ENCODE measurements at places on chromosomes 7 and 10.

DNA sequence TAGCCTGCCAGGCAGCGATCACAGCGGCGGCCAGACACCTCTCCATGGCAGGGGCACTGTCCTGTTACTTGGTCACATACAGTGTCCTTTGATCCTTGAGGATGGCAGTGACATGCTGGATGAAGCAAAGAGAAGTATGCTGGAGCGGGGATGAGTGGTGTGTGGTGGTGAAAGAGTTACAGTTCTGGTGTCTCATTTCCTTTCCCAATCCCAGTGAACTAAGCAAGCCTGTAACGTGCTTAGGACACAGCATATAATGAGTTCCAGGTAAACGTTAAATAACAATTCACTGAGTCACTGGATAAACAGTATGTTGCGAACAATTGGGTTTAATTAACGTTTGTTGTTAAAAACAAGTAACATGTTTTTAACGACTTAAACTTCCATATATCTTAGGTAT lies 63.5 kb upstream of the LAMB1 start:
- no peak for DNase-seq

GRCh38 chr10:52020702-52021101 lies 293.4 kb upstream of the DKK1 start:
- no peak for DNase-seq

DNA sequence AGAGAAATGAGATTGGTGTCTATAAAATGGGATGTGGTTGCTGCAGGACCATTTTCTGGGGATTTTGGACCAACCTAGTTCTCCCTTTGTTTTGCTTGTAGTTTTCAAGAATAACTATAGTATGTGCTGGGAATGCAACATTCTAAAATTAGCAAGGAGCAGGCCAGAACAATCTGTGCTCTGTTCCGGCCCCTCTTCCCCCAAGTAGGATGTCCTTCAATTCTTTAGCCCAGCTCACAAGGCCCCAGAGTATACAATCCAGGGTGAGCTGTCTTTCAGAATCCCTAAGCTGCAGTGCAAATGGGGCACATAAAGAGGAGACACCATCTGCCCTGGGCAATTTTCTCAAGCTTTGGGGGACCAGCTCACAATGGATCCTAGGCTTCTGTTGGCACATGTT lies 809.1 kb downstream of the TNS3 start:
- DNase-seq, result no peak

DNA sequence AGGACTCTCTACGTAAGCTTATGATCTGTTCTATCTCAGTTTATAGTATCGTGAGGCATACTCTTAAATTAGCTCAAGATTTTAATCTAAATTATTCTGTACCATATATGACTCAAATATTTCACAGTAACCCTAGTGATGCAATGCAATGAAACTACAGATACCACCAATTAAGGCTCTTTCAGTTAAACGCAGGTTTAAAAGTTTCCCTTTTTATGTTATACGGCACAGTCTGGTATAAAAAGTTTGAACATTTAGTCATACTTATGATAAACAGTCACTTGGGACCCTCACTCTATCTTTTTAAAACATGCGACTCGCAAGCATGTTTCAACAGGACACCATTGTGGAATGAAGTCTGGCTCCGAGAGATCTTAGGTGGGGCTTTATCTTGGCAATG lies 107.2 kb downstream of the CDK6 start:
- DNase-seq, result no peak

DNA sequence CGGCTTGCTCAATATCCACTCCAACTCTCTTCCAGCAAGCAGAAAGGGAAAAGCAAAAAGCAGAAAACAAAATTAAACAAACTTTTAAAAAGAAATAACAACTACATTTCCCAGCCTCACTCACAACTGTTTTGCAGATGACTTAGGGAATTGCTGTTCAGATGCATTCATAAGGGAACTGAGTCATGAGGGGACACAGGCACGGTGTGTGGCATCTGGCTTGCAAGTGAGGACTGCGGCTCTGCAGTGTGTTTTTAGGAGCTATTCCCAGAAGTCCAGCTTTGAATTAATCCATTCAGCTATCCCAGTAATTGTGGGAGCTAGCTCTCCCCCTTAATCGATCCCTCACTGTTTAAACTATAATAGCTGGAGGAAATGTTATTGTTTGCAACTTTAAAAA lies 30.3 kb downstream of the PTN start:
- DNase-seq, result no peak

GRCh38 chr10:113967126-113967525 lies 76.5 kb upstream of the ADRB1 start:
- no peak for DNase-seq

DNA sequence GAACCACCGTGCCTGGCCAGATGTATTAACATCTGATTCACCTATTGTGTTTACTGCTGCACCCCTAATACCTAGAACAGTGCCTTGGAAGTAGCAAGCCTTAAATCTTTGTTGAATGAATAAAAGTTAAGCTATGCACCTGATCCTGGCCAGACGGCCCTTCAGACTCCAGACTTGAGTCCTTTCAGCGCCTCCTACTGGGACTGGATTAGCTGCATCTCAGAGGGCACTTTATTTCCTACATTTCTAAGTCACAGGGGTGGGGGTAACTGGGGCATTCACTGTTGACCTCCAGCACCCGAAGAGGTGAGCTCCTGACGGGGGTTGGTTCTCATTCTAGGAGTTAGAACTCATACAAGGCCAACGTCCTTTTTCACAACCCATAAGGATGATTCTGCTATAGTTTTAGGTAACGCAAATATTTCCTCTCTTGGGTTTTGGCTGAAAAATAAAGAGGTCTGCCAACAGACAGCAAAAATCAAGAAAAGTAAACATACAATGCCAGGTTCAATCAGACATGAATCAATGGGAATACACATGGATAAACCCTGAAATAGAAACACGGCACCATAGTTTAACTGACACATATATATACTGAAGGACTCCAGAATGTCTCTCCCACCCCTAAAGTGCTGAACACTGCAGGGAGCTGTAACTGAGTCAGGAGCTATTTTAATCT lies 48.0 kb upstream of the DLG5 start:
- peak; percentile 61 for DNase-seq

GRCh38 chr7:17940951-17941431 lies 697 bp upstream of the SNX13 start:
- peak; percentile 61 for DNase-seq
